IPS-NIHi11 (cell line): ENCODE measurements at places on chromosomes 3 and 15.

DNA sequence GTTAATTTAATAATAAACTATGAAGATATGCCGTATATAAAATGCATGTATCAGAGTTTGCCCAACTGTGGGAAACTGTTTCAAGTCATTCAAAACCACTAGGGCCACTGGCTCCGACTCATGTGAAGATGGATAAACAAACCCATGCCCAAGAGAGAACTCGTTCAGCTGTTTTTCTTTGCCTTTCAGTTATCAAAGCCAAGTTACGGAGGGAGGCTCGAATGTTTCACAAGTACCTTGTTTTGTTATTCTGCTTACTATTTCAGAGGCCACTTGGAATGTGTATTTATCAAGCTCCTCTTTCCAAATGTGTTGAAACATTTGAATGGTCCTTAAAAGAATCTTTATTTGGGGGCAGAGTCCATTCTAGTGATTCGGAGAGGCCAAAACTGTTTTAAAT, 82.1 kb downstream of the DUT start:
- no peak for DNase-seq

DNA sequence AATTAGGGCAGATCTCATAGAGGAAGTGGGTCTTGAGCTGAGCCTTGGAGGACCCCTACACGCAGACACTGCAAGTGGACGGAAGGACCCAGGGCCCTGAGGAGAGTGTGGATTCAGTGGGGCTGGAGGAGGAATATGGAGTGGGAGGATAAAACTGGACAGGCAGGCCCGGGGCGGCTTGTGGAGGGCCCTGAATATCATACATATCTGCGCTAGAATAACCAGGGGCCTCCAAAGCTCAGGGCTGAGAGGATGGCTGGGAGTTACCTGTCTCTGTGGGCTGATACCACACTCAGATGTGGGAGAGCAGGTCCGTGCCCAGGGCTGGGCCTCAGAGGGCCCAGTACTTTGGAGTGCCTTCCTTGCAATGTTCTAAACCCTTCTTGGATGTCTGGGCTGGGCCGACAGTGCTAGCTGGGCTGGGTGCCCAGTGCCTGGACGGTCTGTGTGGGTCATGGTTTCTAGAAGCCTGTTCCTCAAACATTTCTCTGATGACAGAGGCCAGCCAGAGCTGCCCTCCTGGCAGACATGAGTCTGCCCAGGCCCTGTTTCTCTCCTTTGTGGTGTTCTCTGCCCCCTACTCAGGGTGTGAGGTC, 29.6 kb downstream of the CHRD start:
- no peak for DNase-seq

DNA sequence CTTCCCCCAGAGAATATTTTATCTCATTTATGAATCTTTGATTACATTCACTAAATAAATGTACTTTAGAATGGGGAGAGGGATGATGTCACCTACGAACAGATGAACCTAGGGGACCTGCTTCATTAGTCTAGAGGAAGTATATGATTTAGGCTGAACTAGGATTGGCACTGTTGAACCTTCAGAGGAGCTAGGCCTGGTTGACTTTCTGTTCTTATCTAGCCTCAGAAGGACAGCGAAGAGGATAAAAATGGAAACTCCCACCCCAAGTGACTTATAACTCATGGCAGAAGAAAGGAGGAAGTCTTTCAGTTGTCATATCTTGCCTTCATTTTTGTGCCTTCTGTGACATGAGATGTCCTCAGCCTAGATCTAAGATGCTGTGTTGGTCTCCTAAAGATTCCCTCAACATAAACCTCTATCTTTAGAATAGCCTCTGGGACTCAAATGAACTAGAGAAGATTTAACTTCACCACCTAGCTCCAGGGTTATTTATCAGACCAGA, 42.6 kb downstream of the POLG start:
- no peak for DNase-seq

DNA sequence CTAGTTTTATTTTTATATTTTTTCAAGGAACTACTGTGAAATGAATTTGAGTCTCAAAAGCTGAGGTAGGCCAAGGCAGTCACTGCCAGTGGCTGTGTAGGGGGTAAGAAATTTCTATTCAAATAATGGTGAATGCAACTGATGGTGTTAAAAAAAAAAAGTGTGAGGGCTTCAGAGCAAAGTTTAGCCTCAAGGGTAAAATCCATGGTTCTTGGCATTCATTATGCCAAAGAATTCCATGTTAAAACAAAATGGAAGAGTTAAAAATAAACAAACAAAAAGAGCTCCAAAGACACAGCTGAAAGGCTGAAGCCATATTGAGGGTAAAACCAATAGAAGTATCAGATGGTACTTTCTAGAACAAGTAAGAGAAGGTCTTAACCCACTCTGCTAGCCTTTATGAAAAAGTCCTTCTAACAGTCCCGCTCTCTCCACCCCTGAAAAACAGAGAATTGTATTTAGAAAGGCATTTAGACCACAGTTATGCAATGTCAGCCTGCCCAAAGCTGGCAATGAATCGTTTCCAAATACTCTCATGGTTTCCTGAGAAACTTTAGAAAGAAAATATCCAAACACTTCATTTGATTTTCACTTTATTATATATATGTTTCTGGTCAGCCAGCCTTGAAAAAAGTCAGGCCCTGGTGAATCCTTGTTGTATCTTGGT, 158.4 kb upstream of the GMNC start:
- DNase-seq, result no peak

GRCh38 chr15:44289259-44289790, 806 bp downstream of the GOLM2 start:
- DNase-seq, result no peak

DNA sequence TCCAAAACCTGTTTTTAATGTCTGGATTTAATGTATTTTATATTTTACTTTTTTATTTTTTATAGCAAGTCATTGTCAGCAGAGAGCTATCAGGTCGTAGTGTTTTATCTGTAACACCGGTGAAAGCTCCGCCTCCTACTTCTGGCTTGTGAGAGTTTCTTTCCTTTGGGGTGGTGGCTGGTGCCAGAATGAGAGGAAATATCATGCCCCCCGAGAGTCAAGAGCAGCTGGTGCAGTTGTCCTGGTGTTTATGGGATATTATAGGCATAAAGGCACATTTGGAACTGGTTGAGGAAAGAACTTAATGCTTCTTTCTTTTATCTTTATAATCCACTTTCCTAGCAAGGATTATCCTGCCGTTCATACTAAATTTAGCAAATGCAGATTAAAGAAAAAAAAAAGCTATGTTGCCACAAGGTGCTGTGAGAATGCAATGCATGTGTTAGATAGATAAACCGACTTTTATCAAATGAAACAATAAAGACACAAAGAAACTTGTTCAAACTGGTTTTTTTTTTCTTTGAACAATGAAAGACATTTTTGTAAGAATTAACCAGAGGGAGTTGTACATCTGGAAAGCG, 260.1 kb upstream of the PLSCR5 start:
- DNase-seq, result no peak

DNA sequence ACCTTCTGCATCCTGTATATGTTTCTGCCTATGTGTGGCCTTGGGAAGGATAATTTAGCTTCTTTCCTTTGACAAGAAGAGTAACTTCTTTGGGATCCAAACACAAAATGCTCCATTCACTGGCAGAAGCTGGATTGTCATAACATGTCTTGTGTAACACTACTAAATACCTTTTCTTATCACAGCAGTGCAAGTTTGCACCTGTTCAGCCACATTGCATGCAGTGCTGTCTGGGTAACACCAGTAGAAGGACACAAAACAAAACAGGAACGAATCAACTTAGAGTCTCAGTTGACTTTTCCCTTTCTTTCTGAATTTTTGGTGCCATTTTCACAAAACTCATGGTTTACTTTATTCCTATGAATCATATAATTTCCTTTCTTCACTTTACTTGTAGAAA, 43.6 kb upstream of the TNIK start:
- DNase-seq, result no peak
